ENCODE measurements at places on chromosomes 4 and X.

- DNase-seq = no peak
These were observed at the start of gene SH3D19 for GRCh38 chr4:151325111-151325948. Gene SH3D19, minus strand, starts transcription at chr4:151325605. Its CDS starts 253 bp downstream, at chr4:151325352.

DNA sequence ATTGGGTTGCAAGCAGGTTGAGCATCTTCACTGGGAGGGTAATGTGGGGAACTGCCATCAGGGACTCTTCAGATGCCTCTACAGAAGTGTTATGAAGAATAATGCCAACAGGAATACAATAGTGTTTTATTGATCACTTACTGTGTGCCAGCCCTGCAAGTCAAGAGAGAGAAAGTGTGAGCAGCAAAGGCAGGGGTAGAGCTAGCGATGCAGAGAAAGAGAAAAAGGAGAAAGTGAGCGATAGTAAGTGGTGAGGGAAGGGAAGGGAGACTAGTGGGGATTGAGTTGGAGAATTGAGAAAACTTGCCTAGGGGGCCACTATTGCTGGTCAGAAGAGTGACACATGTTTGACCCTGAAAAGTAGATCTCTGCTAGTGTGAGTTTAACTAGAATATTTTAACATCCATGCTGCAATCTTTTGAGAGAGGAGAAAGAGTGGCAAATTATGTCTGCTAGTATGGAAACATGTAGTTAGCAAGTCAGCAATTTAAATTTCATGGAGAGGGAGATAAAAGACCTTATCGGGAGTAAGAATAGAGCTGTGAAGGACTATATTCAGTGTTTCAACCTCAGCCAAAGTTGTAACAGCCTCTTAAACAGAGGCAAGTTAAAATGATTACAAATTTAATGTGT, 12.2 kb downstream of the AFF1 start:
- no peak for DNase-seq

GRCh38 chrX:106931831-106932491, 11.8 kb downstream of the CLDN2 start:
- no peak for DNase-seq

DNA sequence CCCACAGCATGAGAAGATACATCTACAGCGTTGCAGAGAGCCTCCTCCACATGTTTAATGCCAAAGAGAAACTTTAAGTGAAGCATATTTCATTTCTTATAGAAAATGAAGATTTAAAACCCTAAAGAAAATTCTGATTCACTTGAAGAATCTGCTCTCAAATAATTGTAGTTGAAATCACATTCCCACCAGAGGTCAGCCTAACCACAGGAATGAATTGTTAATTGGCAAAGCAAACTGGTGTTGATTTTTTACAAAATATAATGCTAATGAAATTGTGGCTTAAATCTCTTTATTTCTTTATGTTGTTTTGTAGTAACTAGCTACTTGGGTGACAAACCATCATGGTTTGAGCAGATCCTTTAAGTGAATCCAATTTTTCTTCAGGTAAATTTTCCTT, 31.1 kb upstream of the WDR17 start:
- peak; percentile 74 for DNase-seq

GRCh38 chr4:16001484-16001858, 38.5 kb upstream of the FGFBP2 start:
- peak; percentile 93 for DNase-seq

- DNase-seq = peak; percentile 59
These were observed 128.7 kb downstream of the MID1IP1 start for GRCh38 chrX:38929966-38930421.

GRCh38 chrX:46796574-46797191, 37.8 kb upstream of the SLC9A7 start:
- DNase-seq = peak; percentile 78

- no peak for DNase-seq
These were observed 73.3 kb upstream of the ZDHHC15 start for GRCh38 chrX:75596178-75596577.

DNA sequence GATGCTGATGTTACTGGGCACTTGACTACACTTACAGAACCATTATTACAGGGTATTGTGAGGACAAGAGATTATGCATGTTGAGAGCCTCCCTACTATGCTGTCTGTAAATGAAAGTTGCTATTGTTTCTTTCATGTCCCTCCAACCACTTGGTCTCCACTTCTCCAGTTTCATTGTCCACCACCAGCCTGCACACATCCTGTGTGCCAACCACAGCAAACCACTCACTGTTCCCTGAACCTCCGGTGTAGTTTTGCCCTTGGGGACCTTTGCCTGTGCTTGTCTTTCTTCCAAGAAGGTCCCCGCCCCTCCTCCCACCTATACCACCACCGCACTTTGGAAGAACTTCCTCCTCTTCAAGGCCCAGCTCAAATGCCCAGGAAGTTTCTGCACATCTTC, 43.1 kb upstream of the AFF2 start:
- DNase-seq = no peak

GRCh38 chr4:90127223-90127705, at the start of gene CCSER1:
Gene CCSER1, plus strand, starts transcription at chr4:90127394.
- DNase-seq = peak; percentile 98

DNA sequence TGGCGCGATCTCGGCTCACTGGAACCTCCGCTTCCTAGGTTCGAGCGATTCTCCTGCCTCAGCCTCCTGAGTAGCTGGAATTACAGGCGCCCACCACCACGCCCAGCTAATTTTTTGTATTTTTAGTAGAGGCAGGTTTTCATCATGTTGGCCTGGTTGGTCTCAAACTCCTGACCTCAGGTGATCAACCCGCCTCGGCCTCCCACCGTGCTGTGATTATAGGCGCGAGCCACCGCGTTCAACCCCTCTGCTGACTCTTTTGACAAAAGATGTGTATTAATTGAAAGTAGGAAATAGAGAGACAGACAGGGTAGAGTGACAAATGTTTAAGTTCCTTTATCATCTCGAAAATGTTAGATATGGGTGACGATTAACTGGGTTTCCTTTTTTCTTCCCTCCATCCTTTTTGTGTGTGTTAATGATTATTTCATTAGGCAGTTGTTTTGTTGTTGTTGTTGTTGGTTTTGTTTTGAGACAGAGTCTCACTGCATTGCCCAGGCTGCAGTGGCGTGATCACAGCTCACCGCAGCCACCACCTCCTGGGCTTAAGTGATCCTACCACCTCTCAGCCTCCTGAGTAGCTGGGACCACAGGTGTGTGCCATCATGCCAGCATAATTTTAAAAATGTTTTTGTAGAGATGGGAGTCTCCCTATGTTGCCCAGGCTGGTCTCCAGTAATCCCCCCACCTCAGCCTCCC, 79.5 kb downstream of the KDM6A start:
- no peak for DNase-seq

- no peak for DNase-seq
These were observed 334.4 kb upstream of the PCDH18 start for GRCh38 chr4:137866671-137867070.

Measured in common myeloid progenitor, CD34-positive (primary cell).